ENCODE measurements at places on chromosomes 1 and 21.

DNA sequence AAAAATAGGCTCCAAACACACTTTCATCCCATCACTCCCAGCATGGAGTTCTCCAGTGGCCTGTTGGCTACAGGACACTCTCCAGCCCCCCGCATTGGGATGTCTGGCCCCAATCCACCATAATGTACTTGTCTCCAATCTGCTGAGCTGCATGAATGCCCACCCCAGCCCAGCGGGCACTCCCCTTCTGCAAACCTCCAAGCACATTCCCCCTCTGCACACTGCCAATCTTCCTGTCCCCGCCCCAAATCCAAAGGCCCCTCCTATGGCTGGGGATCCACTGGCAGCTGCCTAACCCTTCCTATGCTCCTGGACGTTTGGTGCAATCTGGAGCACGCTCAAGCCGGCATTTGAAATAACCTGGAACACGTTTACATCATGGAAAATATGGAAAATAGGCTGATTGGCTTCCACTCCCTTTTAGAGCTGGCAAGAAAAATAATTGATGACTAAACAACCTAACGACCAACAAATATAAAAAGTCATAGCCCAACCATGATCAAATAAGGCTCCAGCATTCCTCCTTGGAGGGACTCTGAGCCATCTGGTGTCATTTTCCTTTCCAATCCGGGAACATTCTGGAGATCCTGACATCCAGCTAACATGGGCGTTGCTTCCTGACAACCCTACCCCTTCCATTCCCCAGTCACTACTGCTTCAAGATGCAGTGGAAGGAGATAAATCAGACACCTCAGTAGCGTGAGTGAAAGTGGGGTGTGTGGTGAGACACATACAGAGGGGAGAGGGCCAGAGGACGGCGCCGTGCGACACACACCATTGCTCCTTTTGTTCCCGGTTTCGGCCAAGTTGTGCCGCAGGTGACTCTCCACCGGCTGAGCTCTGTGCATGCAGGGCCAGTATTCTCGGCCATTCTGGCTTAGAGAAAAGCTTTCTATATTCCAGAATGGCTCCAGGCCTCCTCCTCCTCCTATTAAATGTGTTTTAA, 41.6 kb downstream of the PDE9A start:
- no peak for DNase-seq

DNA sequence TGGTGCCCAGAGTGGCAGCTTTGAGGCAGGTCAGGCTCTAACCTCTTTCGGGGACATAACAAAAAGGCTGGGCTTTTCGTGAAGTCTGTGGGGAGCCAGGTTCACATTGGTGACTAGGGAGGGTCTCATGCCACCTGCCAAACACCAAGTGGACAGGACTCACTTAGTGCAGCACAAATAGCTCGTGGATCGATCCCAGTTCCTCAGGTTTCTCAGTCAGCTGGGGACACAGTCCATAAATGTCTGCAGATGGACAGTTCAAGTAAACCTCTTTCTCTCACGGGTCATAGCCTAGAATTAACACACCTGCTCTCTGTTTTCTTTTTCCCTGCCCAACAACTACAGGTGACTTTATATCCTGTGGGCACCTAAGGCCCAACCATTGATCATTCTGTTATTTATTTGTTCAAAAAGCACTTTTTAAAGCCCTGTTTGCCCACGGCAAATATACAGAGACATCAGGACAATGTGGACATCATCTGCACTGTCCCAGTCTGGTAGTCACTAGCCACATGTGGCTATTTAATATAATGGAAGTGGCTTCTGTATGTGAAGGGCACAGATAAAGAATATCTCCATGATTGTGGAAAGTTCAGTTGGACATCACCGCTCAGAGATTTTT, 53.5 kb downstream of the CAPN2 start:
- DNase-seq: no peak

DNA sequence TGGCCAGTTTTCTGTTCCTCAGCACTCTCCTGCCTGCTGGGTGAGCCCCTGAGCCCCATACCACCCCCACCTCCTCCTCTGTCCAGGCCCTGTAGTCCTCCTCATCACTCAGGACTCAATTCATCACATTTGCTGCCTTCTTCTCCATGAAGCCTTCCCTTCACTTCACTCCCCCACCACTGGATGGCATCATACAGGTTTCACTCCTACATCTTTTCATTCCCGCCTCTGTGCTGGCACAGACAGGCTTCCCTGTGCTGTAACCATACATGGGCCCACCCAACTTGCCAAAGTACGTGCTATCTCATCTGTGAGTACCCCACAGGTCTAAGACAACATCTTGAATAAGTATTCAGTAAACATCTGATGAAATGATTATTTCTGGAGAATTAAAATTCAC, 56.9 kb downstream of the SLC45A1 start:
- DNase-seq: no peak

DNA sequence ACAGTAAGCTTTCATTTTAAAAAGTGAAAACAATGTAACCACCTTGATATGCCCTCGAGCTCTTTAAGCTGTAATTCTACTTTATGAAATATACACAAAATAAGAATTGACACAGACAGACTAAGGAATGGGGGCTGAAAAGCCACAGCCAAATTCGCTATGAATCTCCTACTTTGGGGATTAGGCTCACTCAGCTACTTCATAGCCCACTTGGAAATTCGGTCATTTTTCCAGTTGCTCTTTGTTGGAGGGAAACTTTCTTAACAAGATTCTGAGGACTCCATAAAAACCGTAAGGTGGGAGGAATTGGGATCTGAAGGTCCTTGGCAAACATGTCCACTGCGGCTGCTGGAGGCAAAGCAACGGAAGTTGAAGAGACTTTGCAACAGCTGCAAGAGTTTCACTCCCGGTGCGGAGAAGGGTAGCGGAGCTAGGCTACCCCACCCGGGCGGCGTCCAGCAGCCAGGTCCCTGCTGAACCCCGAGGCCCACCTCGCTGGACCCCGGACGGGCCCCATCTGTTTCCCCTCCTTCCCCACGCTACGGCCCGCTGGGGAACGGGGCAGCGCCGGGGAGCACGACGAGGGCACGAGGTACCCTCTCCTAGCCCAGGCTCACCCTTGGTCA, 634 bp downstream of the MYCBP start:
- DNase-seq: no peak

All from left ventricle myocardium inferior (tissue), 1 donor.